SJSA1 (cell line): ENCODE measurements at places on chromosomes 16 and 17.

- DNase-seq = no peak
Measured at GRCh38 chr16:66752379-66752778, 970 bp upstream of the DYNC1LI2 start.

- DNase-seq = no peak
Measured at GRCh38 chr17:2043785-2044184, 2.0 kb downstream of the OVCA2 start.

DNA sequence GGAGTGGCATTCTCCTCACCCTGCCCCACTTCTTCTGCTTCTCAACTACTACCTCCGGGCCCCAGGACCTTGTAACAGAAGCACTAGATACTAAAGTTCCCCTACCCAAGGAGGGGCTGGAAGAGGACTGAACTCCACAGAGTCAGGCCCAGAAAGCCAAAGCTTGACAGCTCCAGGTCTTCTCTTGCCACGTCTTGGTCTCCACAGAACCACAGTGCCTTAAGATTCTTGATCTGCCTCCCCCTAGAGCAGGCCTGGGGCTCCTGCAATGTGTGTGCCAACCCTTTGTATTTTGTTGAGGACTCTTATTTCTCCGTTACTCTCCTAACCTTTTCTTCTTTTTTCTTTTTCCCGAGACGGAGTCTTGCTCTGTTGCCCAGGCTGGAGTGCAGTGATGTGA, 4.0 kb downstream of the SLC16A13 start:
- no peak for DNase-seq

GRCh38 chr17:28982131-28982793, 23.6 kb downstream of the SEZ6 start:
- no peak for DNase-seq

DNA sequence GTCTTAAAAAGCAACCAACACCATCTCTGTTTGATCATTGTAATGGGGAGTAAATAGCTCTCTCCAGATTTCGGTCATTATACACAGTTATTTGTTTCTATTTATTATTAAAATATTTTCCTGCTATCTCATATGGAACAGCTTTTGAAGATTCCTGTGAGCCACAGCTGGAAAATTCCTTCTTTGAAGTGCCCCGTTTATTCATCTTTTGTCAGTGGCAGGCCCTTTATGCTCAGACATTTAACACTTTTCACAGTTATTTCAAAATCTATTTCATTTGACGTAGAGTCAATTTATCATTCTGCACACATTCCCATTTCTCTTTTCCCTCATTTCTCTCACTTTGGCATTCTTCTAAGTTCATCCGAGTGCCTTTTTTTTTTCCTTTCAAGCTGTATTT, 245.9 kb upstream of the ELAC2 start:
- no peak for DNase-seq

DNA sequence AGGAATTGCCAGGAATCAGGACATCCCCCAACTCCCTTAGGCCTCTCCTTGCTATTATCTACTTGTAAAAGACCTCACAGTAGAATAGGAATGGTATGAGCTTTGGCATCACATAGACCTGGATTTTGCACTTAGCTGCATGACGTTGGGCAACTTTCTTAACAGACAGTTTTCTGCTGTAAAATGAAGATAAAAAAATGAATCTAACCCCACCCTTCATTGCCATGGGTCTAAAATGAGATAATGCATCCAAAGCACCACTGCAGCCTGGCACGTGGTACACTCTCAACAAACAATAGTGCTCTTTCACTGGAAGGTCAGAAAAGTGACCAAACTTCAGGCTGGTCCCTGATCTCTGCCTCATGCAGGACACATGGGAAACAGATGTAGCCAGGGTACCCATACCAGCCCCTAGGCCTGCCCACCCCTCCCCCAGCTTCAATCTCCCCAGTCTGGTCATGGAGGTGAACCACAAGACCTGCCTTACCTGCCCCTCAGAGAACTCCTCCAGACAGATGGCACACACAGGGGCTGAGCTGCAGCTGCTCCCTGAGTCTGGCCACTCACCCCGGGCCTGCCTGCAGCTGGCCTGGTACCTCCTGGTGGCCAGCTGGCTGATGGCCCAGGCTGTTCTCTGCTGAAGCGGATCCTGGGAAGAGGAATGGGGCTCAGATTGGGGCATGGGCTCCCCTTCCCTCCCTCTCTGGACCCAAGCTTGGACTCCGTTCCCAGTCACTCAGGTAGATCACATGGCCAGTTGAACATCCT, 8.5 kb upstream of the SUPT4H1 start:
- DNase-seq = no peak

GRCh38 chr17:46023783-46024388, 24.8 kb downstream of the STH start:
- DNase-seq = no peak

DNA sequence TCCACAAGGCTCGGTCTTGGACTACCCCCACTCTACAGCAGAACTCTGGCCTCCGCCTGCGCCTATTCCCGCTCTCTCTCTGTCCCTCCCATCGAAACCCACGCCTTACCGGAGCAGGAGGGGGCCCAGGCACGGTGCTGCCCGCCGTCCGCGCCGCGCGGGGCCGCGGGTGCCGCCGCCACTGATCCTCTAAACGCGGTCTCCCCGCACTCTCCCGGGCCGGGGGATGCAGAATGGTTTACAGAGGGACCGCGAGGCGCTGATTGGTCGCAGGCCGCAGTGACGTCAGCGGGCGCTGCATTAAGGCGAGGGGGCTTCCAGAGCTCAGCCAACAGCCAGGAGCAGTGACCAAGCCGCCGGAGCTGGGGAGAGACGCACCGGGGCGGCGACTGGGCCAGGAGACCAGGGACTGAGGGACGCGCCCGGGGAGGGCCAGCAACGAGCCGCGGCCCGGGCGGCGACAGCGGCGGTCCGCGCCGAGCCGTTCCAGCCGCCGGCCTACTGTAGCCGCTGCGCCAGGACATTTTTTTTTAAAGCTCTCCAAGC, 747 bp upstream of the LHX1 start:
- DNase-seq = peak; percentile 35

GRCh38 chr17:73594025-73594424, 50.2 kb downstream of the SDK2 start:
- no peak for DNase-seq

- DNase-seq = no peak
Measured at GRCh38 chr17:44688675-44689476, 700 bp downstream of the CCDC43 start.

DNA sequence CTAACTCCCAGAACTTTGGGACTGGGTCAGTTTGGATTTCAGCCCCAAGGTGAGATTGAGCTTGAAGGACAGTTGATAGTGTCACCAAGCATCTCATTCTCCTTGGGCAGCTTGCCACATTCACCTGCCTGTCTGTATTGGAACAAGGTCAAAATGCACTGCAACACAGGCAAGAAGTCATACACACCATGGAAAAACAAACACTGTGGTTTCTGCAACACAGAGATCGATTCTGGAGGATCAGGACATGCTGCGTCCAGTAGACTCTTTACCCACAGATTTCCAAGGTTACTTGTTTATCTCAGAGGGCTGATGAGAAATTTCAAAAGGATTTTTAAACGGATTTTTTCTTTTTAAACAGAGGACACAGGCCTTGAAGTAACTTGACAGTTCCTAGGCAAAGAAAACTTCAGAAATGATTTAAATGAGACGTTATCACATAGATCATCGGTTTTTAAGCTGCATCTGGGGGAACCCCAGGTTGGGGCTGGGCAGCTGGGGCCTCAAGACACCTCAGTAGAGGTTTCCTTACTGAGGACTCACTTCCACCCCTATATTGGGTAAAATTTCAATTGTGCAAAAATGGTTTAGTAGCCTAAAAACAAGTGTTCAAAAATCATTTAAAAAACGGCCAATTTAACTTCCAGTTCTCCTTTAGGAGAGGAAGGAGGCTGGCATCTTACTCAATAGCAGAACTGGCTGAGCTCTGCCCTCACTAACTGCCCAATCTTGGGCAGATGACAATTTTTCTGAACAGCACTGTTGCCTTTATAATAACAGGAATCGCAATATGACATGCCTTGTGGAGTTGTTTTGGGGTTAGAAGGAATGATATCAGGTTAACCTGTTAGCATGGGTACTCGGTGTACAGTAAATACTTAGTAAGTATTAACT, 299.3 kb downstream of the XYLT1 start:
- no peak for DNase-seq

DNA sequence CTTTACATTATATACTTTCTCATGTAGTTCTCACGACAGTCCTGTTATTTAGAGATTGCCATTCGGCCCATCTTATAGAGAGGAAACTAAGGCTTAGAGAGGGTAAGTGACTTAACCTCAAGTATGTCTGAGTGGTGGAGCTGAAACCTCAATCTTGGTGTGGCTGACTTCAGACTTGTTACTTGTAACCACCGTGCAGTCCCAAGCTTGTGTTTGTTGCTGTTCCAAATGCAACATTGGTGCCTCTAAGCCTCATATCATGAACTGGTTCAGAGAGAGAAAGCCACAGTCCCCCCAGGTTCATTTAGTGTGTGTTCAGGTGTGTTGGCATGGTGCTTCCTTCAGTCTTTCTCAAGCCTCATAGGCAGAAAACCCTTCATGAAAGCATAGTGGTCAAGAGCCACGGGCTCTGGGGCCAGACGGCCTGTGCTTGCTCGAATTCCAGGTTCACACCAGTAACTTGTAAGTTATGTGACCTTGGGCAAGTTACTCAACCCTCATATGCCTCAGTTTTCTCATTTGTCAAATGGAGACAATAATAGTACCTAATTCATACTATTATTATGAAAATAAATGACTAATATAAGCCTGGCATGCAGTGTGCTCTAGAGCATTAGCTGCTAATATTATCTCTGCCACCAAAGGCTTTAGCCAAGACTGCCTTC, 39.9 kb downstream of the CDH1 start:
- no peak for DNase-seq

GRCh38 chr16:55661941-55662643, 6.3 kb downstream of the SLC6A2 start:
- no peak for DNase-seq

DNA sequence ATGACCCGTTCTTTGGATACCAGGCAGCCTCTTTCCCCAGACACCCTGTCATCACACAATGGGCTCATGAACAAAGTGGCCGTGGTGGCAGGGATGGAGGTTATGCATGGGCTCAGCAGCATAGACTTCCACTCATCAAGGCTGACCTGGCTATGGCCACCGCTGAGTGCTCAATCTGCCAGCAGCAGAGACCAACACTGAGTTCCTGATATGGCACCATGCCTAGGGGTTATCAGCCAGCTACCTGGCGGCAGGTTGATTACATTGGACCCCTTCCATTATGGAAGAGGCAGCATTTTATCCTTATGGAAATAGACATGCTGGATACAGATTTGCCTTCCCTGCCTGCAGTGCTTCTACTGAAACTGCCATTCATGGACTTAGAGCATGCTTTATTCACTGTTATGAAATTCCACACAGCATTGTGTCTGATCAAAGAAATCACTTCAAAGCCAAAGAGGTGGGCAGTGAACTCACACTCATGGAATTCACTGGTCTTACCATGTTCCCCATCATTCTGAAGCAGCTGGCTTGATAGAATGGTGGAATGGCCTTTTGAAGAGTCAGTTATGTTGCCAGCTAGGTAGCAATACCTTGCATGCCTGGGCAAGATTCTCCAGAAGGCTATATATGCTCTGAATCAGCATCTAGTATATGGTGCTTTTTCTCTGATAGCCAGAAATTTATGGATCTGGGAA, 160.6 kb downstream of the PRKCB start:
- no peak for DNase-seq

GRCh38 chr16:70526403-70526802, 2.8 kb downstream of the SF3B3 start:
- DNase-seq = no peak

DNA sequence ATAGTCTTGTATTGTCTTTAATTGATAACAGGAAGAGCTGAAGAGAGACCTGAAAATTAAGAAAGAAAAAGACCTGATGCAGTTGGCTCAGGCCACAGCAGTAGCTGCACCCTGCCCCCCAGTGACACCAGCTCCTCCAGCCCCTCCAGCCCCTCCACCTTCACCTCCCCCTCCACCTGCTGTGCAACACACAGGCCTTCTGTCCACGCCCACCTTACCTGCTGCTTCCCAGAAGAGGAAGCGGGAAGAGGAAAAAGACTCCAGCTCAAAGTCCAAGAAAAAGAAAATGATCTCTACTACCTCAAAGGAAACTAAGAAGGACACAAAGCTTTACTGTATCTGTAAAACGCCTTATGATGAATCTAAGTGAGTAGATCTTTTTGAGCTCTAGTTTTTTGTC, 36.8 kb downstream of the C17orf58 start:
- no peak for DNase-seq

- no peak for DNase-seq
Measured at GRCh38 chr17:67532326-67532871, 155.3 kb downstream of the PITPNC1 start.

- DNase-seq = peak; percentile 54
Measured at GRCh38 chr16:24689128-24689527, 40.3 kb upstream of the TNRC6A start.

DNA sequence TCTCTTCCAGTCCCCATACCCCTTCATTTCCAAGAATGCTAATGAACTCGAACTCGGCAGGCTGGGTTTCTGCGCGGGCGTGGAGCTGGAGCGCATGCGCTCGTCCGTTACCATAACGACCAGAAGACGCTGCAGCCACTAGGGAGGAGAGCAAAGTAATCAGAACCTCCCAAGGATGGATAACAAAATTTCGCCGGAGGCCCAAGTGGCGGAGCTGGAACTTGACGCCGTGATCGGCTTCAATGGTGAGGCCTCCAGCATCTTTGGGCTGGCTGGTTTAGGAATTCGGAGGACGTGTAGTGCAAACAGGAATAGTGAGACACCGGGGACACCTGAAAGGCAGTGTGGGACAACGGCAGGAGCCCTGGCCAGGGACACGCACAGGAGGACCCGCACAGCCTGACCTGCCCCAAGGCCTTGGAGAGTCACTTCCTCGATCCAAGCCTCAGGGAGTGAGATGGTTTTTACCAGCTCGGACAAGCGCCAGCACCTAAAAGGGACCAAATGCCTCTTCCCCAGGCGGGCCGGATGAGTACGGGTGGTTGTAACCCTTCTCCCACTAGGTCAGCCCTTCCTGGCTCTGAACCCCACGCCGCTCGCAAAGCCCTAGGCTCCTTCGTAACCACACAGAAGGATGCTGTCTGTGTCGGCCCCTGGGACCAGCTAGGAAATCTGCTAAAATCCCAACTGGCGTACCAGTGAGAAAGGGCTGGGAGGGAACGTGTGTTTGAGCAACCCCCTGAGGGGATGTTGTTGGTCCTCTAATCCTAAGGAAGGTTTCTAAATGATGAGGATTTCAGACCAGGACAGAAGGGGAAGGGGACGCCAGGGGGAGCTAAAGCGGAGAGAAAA, at the start of gene CFAP52:
CFAP52 (plus strand) TSS at position 122 of the 852 bp plus-strand sequence; CDS start at position 176, 54 bp downstream.
- peak; percentile 57 for DNase-seq

DNA sequence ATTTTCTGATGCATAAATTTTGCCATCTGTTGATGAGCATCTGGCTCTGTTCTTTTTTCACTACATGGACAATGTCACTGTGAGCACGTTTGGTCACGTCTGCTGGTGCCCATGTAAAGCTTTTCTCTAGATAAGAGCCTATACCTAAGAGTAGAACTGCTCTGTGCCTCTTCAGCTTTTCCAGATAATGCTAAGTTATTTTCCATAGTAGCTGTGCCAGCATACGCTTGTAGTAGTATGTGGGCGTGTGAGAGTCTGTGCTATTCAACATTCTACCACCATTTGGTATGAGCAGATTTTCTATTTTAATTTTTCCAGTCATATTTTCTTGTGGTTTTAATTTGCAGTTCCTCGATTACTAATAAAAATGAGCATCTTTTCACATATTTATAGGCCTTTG, 33.2 kb downstream of the VPS35L start:
- no peak for DNase-seq
